Stimulated activated CD4-positive, alpha-beta T cell treated with anti-CD3 and anti-CD28 coated beads, Interleukin-1b, Interleukin-23, amount 100 ng/mL, for 1 hour (primary cell): ENCODE measurements at places on chromosomes 4 and X.

DNA sequence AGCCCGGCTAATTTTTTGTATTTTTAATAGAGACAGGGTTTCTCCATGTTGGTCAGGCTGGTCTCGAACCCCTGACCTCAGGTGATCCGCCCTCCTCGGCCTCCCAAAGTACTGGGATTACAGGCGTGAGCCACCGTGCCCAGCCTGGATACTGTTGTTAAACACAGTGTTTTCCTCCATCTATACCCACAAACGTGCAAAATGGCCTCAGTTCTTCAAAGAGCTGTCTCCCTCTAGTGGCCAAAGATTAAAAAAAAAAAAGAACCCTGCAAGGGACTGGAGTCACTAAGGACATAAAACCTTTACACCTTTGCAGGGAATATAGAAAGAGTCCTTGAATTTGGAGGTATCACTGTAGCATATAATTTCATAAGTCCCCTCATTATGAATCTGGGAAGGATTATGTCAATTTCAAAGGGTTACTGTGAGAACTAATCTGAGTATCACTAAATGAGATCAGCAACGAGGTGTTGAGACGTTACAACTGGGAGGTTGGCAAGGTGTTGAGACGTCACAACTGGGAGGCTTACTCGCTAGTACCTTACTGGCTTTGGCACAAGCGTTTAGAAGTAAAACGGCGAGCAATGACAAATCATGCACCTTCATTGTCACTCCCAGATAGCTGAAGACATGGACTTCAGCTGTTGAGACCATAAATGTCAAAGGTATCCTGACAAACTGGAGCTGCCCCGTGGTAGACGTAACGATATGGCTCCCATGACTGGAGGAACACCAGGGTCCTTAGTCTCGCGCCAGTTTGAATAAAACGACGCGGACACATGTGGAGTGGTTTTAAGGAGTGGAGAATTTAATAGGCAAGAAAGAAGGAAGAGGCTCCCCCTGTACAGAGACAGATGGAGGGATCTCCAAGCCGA, 33.4 kb upstream of the ENPP6 start:
- no peak for DNase-seq

- no peak for DNase-seq
Observed at GRCh38 chr4:102823897-102824296, 3.5 kb downstream of the UBE2D3 start.

- no peak for DNase-seq
Observed at GRCh38 chr4:3197366-3198105, 51.4 kb upstream of the MSANTD1 start.

- no peak for DNase-seq
Observed at GRCh38 chr4:73704314-73705055, 35.9 kb upstream of the CXCL8 start.

GRCh38 chr4:140884431-140885058, 128.4 kb upstream of the TBC1D9 start:
- DNase-seq = no peak

DNA sequence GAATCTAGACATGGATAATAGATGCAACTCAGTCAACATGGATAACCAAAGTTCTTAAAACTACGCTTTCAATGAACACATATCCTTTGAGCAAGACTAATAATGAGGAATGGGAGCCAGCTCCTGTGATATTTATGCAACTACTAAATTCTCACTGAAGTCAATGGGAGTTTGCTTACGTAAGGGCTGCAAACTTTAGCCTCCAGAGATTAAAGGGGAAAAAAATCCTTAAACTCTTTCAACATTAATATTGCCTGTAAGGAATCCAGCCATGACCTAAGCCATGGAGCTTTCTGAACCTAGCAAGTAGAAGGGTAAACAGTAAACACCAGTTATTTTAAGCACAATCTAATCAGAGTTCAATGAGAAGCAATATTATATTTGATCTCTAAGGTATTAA, 125.2 kb upstream of the PITX2 start:
- no peak for DNase-seq

GRCh38 chr4:82833696-82834313, 35.2 kb upstream of the SCD5 start:
- no peak for DNase-seq

DNA sequence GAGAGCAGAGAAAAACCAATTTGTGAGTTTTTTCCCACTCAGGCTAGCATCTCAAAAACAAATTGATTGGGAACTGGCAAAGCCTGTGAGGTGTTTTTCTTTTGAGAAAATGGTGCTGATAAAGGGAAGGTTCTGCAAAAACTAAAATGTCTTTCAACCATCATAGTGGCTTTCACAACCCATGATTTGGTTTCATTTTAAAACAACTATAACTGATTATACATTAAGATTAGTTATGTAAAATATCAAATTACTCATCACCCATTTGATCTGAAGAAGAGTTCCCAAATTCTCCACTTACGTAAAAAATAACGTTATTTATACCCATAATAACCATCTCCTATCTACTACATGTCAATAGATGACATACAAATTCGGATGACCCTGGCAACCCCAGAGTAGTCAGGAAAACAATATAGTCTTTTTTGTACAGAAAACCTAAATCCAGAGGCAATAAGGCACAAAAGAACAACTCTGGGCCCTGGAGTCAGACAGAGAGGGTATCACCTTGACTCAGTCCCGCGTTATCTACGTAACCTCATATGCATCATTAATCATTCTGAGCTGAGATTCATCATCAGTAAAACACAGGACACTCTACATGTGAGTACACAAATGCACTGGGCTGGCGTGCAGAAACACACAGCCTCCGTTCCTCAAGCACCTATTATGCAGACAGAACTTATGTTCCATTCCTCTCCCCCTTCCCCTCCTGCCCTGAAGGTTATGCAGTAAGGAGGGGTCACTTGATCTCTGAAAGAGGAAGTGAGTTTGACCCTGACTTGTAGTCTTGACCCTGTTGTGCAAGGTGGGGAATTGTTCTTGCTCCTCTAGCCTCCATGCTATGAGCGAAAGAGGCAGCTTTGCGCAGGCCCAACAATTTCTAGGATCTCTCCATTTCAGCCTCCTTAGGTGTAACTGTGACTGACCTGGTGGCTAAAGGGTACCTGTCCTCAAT, 82.2 kb downstream of the SLC9A7 start:
- no peak for DNase-seq

GRCh38 chrX:133685822-133686221, 270.5 kb upstream of the GPC4 start:
- no peak for DNase-seq

DNA sequence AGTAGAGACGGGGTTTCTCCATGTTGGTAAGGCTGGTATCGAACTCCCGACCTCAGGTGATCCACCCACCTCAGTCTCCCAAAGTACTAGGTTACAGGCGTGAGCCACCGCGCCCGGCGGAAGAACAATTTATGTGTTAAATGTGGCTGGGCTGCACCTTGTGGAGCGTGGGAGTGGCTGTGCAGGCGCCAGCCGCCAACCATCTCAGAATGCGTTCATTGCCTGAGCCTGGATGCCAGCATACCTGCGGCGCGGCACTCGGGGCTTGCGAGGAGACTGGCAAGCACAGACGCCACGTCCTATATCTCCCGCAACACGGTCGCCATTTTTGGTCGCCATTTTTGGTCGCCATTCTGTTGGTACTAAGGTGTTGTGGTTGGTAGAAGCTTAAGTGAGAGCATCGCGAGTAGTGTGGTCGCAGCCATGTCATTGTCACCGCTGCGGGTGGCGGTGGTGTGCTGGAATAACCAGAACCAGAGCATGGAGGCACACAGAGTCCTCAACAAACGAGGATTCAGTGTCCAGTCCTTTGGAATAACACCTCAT, 193.6 kb upstream of the HTR2C start:
- no peak for DNase-seq

GRCh38 chrX:80223982-80224579, 196.2 kb upstream of the TENT5D start:
- DNase-seq = no peak

DNA sequence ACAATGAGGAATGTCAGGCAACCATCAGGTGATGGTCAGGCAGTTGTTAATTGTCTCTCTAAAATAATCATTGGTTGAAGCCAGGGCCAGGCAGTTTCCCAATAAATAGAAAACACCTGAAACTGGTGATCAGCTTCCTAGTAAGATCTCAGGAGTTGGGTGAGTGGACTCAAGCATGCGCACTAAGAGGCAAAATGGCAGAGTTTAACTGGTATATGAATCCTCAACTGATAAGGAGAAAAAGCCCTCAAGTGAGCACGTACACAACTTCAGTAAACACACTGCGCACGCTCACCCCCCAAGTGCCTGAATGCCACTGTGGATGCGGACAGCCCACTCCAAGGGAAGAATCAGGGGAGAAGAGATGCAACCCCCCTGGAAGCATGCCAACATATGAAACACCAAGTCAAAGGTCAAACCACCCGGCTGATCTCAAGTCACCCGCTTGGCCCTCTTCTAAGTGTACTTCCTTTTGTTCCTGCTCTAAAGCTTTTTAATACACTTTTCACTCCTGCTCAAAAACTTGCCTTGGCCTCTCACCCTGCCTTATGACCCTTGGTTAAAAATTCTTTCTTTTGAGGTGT, 39.9 kb downstream of the LNX1 start:
- DNase-seq = no peak

DNA sequence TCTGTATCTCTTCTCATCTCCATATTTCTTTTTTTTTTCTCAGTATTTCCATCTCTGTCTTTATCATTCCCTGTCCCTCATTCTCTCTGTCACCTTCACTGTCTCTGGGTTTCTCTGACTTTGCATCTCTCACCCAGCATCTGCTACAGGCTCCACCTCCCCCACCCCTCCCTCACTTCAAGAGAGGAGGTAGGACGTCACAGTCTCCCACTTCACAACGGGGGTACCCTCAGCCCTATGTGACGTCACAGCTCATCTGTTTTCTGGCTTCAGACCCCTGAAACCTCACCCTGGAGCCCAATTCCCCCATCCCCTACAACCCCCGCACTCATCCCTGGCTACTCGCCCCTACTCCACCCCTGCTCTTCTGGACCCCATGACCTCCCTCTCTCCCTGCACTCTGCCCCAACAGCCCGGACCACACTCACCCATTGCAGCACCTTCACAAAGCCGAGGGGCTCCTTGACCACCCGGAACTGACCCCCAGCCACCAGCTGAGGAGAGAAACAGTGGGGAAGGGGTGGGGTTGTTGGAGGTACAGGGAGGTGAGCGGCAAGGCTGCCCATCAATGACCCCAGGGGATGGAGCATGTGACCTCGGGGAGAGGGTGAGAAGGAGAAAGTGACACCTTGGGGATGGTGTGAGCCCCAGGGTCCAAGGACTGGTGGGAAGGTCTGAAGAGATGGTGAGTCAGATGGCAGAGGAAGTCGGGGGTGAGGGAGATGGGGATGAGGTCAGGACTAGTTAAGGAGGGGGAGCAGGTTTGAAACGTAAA, 1.3 kb downstream of the SYP start:
- no peak for DNase-seq

DNA sequence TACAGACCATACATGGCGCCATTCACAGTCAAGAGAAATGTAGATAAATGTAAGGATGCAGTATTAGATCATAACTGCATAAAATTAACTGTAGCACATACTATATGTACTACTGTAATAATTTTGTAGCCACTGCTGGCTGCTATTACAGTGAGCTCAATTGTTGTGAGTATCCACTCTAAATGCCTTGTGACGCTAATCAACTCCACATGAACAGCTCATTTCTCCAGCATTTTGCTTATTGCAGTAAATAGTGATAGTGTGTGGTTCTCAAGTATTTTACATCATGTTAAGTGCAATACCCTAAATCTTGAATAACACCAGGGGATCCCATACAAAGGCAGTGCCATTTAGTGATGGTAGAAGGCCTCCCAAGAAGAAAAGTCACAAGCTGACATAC, 21.2 kb downstream of the FGFBP1 start:
- DNase-seq = no peak

DNA sequence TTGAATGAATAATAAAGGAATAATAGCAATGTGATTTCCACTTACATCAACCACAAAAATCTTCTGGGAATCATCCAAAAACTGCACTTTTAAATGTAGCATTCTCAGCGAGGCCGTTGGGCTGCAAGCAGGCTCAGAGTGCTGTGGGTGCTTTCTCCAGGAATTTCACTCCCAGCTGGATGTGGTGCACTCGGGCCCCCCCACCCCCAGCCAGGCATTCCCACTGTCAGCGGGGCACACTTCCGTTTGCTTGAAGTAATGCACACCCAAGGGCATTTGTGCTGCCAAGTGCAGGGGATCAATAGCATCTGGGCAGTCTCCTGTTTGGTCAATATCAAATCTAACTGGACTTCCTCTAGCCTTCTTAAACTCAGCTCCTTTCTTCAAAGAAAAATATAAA, at the start of gene FRMD7:
Gene FRMD7, minus strand, starts transcription at position 278 of the 400 bp plus-strand sequence. Its CDS starts 176 bp downstream, at position 102.
- no peak for DNase-seq

- no peak for DNase-seq
Observed at GRCh38 chr4:12118651-12119213, 690.0 kb upstream of the HS3ST1 start.

- no peak for DNase-seq
Observed at GRCh38 chr4:3471886-3472285, 8.8 kb downstream of the DOK7 start.

GRCh38 chrX:9730752-9731151, 34.9 kb downstream of the GPR143 start:
- no peak for DNase-seq

- DNase-seq = no peak
Observed at GRCh38 chr4:155822572-155822971, 43.5 kb downstream of the ASIC5 start.

DNA sequence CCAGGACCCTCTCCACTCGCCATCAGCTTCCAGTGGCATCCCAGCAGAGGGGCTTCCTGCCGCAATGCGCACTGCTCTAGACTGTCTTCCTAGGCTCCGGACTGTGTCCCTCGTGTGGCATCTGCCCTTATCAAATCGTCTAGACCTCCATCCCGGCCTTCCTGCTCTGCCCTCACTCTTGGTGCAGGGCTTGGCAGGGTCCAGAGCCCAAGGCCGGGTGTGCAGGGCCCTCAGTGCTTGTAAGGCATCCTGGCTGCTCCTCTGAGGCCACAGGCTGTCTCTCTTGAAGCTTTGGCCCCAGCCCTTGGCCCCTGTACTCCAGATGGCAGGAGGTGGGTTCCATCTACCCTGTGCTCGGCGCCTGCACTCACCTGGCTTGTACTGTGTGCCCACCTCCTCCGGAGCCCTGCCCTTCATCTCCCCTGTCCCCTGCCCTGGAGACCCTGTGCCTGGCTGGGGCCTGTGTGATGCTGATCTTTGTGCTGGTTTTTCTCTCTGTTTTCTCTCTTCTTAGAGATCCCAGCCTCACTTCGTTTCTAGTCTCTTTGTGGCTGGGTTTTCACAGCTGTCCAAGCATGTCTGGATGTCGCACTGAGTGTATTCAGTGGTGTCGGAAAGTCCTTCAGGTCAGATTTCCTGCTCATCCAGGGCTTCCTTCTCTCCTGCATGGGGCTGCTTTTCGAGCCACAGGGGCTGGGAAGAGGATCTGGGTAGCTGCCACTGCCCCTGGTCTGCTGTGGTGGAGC, 3.7 kb upstream of the TREX2 start:
- DNase-seq = no peak
